ENCODE measurements at places on chromosomes 2 and 18. TPM values are rescaled to one million over a fixed set of nuclear protein-coding genes. Genes with fewer than 3 reads are reported as not detected.

Gene CCDC74B
- 14.7 TPM for total RNA-seq

Gene OSBPL1A
- total RNA-seq = 38.8 TPM

Gene MC4R
- total RNA-seq = 0.37 TPM

Gene TMEM247
- not detected for total RNA-seq

Gene PMS1
- 40.3 TPM for total RNA-seq

Gene C2orf74
- 16.9 TPM for total RNA-seq

Gene IL36A
- total RNA-seq = not detected

Gene CFAP65
- 10.3 TPM for total RNA-seq

Gene LDLRAD4
- 30.2 TPM for total RNA-seq

Gene KHK
- 7.6 TPM for total RNA-seq

Gene REV1
- 165 TPM for total RNA-seq

Gene ERBB4
- total RNA-seq = 9.4 TPM

Gene GLB1L
- total RNA-seq = 18.7 TPM

DNA sequence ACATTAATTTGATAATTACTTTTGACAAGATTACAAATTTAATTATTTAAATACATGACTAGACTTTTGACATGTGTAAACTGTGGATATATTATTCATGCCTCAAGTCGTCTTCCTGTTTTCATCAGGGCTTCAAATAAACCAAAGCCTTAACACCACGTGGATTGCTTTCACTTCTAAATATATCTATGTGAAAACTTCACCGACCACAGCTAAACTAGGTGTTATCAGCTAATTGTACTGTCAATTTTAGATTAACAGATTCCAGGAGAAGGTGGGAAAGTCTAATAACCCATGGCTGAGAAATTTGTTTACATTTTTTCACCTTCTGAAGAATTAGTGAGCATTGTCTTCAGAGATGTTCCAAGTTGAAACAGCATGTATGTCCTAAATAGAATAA is 494.7 kb upstream of the FAM98A start:
- H3K4me3 ChIP-seq = no peak overlapping the region
- H3K4me1 ChIP-seq = no peaks in the 10 kb centered on the region
- H3K27ac ChIP-seq = no peak overlapping the region
- no peak for DNase-seq
- no peaks in the 10 kb centered on the region for H3K36me3 ChIP-seq
- H3K27me3 ChIP-seq = no peaks in the 10 kb centered on the region

DNA sequence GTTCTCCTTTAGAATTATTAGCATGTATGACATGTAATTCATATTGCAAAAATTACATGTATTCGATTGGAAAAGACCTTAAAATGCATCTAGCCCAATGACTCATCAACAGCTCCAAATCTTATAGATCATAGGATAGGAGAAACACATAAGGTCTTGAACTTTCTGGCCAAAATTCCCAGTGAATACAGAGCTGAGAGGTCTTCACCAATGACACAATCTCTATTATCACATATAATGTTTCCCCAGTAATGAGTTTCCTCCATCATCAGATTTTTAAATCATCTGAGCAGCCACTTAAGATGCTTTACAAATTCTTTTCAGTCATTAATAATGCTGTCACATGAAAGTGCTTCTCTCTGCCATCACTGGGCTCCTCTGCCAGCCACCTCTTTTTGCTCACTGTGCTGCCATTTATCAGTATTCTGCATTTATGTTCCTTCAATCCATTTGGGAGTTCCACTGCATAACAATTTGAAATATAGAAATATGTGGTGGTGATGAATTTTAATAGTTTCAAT is 804.9 kb downstream of the SUCLG1 start:
- peaks cover 5% of the 10 kb centered on the region for H3K4me1 ChIP-seq
- H3K27me3 ChIP-seq = no peaks in the 10 kb centered on the region
- no peaks in the 10 kb centered on the region for H3K36me3 ChIP-seq
- H3K27ac ChIP-seq = no peak overlapping the region

GRCh38 chr2:238278626-238279323 is 9.6 kb downstream of the PER2 start:
- peaks cover 6% of the 10 kb centered on the region for H3K36me3 ChIP-seq
- no peaks in the 10 kb centered on the region for H3K27me3 ChIP-seq

DNA sequence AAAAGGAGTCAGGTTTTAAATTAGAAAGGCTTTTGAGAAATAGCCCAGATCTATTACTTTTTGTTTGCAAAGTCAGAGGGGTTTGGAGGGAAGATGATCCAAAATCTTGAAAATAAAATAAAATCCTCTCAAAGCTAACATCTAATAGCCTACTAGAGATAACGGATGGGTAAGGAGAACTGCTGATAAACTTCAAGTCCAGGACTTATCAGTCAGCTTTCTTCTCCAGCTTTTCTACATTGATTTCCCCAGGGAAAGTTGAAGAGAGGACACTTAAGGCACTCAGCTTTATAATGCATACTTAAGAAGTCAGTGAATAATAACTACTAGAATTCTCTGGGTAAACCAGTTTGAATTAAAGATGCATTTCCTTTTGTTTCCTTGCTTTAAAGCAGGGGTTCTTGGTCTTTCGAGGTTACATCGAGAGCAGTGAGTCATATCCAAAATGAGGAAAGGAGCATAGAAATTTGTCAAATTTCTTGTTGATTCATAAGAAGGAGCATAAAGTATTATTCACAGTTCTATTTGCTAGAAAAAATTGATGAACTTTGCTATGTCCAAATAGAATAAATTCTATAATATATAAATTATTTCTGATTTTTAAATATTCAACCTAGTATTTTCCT is 43.2 kb upstream of the ITPRID2 start:
- H3K4me3 ChIP-seq = no peak overlapping the region
- H3K4me1 ChIP-seq = no peaks in the 10 kb centered on the region
- no peak overlapping the region for H3K27ac ChIP-seq
- H3K36me3 ChIP-seq = no peaks in the 10 kb centered on the region

DNA sequence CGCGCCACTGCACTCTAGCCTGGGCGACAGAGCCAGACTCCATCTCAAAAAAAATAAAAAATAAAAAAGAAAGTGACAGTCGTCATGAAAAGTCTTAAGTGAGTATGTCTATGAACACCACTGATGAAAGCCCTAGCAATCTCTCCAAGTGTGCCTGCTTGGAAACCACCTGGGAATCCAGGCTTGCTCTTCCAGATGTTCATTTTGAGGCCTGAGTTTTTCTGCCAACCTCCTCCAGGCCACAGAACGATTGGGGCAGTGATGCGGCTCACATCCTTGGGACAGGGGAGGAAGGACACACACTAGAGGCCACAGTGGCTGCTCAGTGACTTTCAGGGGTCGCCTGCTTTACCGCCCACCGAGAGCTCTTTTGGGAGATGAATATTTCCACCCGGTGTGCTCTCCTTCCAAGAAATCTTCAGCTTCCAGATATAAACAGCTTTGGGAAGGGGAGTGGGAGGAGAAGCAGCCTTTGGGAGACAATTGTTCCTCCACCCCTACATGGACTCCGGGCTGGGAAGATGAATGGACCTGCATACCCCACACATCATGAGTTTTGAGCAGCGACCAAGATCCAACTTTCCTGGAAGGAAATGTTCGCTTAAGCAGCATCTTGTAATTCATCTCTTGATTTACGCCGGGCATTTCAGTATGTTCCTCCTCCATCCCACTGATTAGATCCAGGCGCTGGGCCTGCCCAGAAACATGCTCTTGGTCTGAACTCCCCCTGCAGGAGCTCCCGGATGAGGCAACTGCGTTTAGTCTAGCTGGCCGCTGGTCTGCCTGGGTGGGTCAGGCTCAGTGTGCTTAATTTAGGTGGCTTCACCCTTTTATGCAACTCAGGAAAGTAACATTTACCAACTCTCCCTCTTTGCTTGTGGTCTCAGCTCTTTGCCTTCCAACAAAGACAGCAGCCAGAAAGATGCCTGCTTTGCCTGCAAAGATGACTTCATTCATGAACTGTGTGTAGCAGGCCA is 6.2 kb upstream of the ARMC9 start:
- no peak overlapping the region for H3K4me3 ChIP-seq
- no peaks in the 10 kb centered on the region for H3K4me1 ChIP-seq
- no peaks in the 10 kb centered on the region for H3K36me3 ChIP-seq
- no peaks in the 10 kb centered on the region for H3K27me3 ChIP-seq
- no peak overlapping the region for H3K27ac ChIP-seq
- peak; percentile 87 for DNase-seq

DNA sequence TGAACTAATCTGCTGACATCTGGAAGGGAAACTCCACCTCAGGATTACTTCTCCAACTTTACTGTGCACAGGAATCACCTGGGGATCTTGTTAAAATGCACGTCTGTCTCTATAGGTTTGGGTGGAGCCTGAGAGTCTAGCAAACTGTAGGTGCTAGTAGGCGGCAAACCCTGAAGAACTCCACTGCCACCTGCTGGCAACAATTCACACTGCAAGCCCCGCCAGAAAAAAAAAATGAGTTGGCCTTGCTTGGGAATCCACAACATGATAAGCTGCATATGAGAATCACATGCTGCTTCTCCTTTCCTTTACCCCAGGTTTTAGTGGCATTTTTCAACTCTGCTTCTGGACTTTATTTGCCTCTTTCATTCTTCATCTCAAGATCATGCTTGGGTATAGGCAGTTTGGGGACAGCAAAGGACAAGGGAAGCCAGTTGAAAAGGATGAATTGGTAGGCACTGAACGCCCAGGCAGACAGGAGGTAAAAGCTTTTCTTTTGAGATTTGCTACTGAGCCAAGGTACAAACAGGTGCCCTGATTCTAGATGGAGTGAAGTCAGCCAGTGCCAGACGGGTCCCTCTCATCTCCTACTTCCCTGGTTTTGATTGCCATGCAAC is 88.8 kb downstream of the VIT start:
- DNase-seq = peak; percentile 83
- no peaks in the 10 kb centered on the region for H3K27me3 ChIP-seq
- no peaks in the 10 kb centered on the region for H3K36me3 ChIP-seq
- no peak overlapping the region for H3K4me3 ChIP-seq
- no peaks in the 10 kb centered on the region for H3K4me1 ChIP-seq

DNA sequence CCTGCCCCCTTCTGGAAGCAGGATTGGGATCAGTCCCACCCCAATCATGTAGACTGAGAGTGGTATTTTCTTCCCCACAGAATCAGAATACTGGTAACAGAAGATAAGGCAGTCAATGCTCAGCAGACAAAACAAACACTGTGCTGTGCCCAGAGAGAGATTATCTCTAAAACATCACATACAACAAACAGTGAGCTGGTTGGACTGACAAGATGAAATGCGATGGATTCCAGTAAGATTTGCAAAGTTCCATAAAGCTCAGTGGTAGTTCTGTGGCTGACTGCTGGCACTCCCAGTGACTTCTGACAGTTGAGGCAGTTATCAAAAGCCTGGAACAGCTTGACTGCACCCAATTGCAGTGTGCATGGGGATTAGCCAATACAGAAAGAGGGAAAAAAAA is 311.5 kb upstream of the MGAT5 start:
- no peak overlapping the region for H3K4me3 ChIP-seq
- H3K4me1 ChIP-seq = no peaks in the 10 kb centered on the region
- H3K27me3 ChIP-seq = no peaks in the 10 kb centered on the region
- DNase-seq = no peak

DNA sequence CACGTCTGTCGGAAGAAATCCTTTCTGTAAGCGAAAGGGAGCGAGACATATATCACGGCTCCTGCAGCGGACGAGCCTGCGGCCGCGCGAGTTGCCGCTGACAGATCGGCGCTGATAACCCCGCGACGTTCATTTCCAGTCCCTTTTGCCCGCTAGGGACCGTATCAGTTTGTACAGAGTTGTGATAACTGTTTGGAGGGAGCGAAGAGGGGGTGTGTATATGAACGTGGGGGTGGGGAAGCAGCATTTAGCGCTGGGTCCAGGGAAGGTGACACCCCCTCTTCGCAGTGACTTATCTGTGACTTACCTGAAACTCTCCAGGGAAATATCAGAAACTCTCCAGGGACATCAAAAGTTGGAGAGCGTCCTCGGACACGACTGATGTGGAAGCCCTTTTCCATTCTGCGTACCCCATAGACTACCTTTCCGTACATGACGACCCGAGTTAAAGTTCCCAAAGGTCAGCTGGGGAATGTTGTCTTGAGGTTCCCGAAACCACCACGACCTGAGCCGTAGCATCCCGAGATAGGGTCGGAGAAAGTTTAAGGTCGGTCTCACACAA is 948 bp upstream of the GATA6 start:
- peak; percentile 69 for DNase-seq
- H3K27ac ChIP-seq = peak overlapping the region; percentile 83
- H3K4me1 ChIP-seq = no peaks in the 10 kb centered on the region

GRCh38 chr2:216302981-216303676 is 69.2 kb downstream of the MARCHF4 start:
- DNase-seq = no peak
- no peak overlapping the region for H3K4me3 ChIP-seq
- no peaks in the 10 kb centered on the region for H3K27me3 ChIP-seq
- H3K4me1 ChIP-seq = peaks cover 4% of the 10 kb centered on the region

GRCh38 chr2:40466935-40467572 is 15.2 kb upstream of the SLC8A1 start:
- H3K27me3 ChIP-seq = no peaks in the 10 kb centered on the region
- no peaks in the 10 kb centered on the region for H3K4me1 ChIP-seq

- no peaks in the 10 kb centered on the region for H3K36me3 ChIP-seq
- H3K4me1 ChIP-seq = no peaks in the 10 kb centered on the region
- no peak for DNase-seq
- no peak overlapping the region for H3K27ac ChIP-seq
- no peak overlapping the region for H3K4me3 ChIP-seq
Measured at GRCh38 chr2:49794396-49794795, 640.1 kb upstream of the FSHR start.

- no peak overlapping the region for H3K27ac ChIP-seq
- no peak overlapping the region for H3K4me3 ChIP-seq
- H3K4me1 ChIP-seq = peaks cover 14% of the 10 kb centered on the region
Measured at GRCh38 chr2:32289165-32289999, 11.7 kb downstream of the YIPF4 start.

GRCh38 chr2:72033636-72034035 is 114.0 kb downstream of the CYP26B1 start:
- no peak overlapping the region for H3K27ac ChIP-seq
- H3K27me3 ChIP-seq = no peaks in the 10 kb centered on the region
- no peaks in the 10 kb centered on the region for H3K4me1 ChIP-seq
- H3K4me3 ChIP-seq = no peak overlapping the region

- no peaks in the 10 kb centered on the region for H3K27me3 ChIP-seq
- no peak overlapping the region for H3K27ac ChIP-seq
- peaks cover 25% of the 10 kb centered on the region for H3K36me3 ChIP-seq
- no peak overlapping the region for H3K4me3 ChIP-seq
Measured at GRCh38 chr2:120219291-120219690, 3.9 kb downstream of the TMEM185B start.

- no peaks in the 10 kb centered on the region for H3K4me1 ChIP-seq
- no peaks in the 10 kb centered on the region for H3K27me3 ChIP-seq
- no peak overlapping the region for H3K4me3 ChIP-seq
- H3K27ac ChIP-seq = no peak overlapping the region
- no peaks in the 10 kb centered on the region for H3K36me3 ChIP-seq
Measured at GRCh38 chr2:206232287-206233035, 42.0 kb upstream of the ZDBF2 start.

DNA sequence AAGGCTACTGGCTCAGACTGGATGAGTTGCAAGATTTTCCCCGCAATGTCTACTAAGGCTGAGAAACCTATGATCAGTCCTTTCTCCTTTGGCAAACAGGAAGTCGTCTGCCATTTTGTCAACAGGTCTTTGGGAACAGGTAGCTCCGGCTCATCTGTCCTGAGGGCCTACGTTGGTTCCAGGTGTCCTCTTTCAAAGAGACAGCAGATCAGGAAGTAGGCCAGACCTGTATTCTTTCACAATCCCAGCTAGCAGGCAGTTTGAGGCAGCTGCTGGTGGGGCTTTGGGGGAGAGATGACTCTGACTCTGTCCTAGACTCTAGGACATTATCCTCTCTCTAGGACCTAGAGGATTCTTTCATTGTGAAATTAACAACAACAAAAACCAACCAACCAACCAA is 98.6 kb downstream of the ACTR2 start:
- H3K4me1 ChIP-seq = no peaks in the 10 kb centered on the region
- no peak for DNase-seq
- H3K27me3 ChIP-seq = no peaks in the 10 kb centered on the region
- no peak overlapping the region for H3K27ac ChIP-seq
- H3K4me3 ChIP-seq = no peak overlapping the region
- peaks cover 12% of the 10 kb centered on the region for H3K36me3 ChIP-seq

All from lung (tissue), 17 donors.